Substantia nigra (tissue), 51 donors: ENCODE measurements at places on chromosomes 6 and 20.

GRCh38 chr6:169099411-169100202 lies 154.0 kb downstream of the THBS2 start:
- DNase-seq = no peak

DNA sequence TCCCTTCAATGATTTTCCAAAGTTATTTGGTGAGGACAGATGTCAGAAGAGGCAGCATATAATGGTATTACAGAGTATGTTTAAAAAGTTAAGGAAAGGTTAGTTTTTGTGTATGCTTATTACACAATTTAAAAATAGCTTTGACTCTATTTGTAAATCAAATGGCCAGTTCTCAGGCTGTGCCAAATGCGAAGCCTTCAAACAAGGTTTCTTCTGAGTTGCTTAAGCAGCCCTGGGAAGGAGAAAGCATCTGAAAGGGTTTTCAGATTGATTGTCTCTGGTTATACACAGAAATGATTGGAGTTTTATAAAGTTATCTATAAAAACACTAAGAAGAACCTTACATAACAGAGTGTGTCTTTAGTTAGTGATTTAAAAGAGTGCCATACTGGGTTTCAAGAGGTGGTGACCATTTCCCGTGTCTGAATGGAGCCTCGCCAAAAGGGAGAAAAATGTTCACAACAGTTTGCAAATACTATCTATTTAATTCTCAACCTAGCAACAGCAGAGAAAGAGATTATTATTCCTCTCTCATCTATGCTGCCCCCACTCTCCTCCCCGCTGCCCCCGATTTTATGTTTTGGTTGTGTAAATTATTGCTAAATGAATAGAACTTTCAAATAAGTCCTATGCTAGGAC lies 16.7 kb downstream of the CD109 start:
- DNase-seq = no peak

- no peak for DNase-seq
Measured at GRCh38 chr20:10472871-10473270, 37.8 kb downstream of the SLX4IP start.

- DNase-seq = no peak
Measured at GRCh38 chr6:132714160-132714559, 305 bp upstream of the VNN1 start.

DNA sequence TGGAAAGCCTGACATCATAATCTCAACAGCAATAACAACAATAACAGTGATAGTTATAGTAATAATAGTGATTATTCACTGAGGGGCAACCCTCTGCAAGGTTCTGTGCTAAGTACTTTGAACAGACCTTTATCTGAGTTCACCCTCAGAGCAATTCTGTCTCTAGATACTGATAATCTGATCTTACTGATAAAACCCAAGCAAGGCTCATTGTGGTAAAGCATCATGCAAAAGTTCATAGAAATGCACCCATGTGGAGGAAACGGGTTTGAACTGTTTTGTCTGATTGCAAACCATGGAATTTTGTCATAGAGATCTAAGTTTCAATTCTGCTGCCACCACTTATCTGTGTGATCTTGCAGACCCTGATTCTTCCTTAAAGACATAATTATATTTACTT lies 1.3 kb upstream of the KIAA0408 start:
- DNase-seq = no peak

- DNase-seq = no peak
Measured at GRCh38 chr6:136706430-136706829, 85.8 kb downstream of the MAP3K5 start.

DNA sequence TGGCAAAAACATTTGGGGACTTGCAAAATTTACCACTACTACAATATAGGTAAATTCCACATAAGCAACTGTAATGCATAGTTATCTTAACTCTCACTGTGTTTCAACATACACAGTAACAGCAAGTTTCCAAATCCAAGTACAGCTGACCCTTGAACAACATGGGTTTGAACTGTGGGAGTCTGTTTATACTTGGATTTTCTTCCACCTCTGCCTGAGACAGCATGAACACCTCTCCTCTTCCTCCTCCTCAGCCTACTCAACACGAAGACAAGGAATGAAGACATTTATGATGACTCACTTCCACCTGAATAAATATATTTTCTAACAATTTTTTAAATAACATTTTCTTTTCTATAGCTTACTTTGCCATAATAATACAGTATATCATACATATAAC lies 25.6 kb downstream of the MAN1A1 start:
- DNase-seq = no peak

GRCh38 chr6:155487371-155488130 lies 31.9 kb upstream of the NOX3 start:
- DNase-seq = no peak

GRCh38 chr20:63326314-63327230 lies 33.6 kb downstream of the COL20A1 start:
- DNase-seq = no peak

GRCh38 chr6:168951217-168951616 lies 302.4 kb downstream of the THBS2 start:
- no peak for DNase-seq

- DNase-seq = no peak
Measured at GRCh38 chr20:48708630-48709029, 119.2 kb downstream of the PREX1 start.

DNA sequence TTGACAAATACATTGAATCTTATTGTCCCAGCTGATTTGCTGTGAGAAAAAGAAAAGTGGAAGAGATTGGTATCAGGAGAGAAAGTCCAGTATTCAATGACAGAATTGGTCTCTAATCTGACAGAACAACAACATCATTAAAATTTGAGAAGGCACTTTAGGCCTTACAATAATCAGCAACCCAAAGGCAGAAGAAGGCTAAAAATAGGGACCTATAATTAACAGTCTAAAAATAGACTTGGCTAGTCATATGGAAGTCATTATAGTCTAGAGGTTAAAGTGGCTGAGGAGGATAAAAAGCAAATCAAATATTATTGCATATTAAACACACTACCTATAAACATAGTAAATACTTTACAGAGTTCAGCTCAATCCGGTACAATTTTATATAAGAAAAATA lies 393.6 kb upstream of the JAG1 start:
- no peak for DNase-seq

DNA sequence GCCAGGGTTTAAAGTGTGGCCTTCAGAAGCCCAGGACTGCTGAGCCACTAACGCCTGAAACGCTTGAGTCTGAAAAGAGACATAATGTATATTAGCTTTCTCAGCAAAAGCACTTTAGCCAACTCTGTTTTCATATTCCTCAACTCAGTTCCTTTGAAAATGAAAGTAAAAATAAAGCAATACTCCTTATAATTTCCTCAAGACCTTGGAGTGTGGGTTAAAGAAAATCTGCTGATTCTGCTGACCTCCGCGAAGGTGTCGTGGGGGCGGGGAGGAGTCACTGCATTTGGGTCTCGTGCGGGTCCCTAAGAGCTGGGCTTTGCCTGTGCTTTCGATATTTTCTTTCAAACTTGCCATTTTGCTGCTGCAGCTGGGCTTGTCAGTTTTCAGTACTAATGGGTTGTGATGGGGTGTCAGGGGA lies 142.2 kb upstream of the ARID1B start:
- DNase-seq = no peak

- no peak for DNase-seq
Measured at GRCh38 chr20:53793783-53794383, 200.2 kb upstream of the ZNF217 start.

DNA sequence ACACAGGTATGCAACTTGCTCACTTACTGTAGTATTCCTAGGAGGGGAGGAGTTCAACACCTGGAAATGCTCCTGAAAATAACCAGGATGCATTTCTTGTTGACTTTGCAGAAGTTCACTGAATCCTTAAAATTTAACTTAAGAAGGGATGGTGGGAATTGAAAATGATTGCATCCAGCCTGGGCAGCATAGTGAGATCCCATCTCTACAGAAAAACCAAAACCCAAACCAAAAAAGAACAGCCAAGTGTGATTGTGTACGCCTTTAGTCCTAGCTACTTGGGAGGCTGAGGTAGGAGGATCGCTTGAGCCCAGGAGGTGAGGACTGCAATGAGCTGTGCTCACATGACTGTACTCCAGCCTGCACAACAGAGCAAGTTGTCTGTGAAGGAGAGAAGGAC lies 1.7 kb downstream of the DNAH8 start:
- DNase-seq = no peak

- DNase-seq = no peak
Measured at GRCh38 chr6:136614994-136615393, 64.8 kb upstream of the MAP7 start.

- DNase-seq = peak; percentile 41
Measured at GRCh38 chr6:125858427-125859320, 67.9 kb downstream of the NCOA7 start.

DNA sequence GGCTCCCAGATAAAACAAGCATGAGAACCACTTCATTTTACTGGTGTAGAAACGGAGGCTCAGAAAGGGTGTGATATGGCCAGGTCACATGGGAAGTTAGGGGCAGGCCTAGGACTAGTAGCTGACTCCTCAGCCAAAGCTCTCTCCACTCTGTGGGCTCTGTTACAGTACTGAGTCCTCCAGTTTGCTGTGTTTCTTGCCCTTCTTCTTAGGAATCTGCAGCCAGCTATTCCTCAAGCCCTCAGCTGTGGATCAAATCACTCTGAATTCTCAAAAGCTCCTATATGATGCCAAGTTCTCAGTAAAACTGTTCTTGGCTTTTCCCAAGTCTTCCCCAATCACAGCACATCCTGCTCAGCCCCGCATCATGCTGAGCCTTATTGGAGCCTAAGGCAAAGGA lies 42.5 kb upstream of the ADGRF1 start:
- no peak for DNase-seq

- DNase-seq = no peak
Measured at GRCh38 chr6:157401734-157402338, 20.8 kb downstream of the ZDHHC14 start.

GRCh38 chr6:25902071-25902470 lies 28.0 kb upstream of the SLC17A3 start:
- DNase-seq = no peak

DNA sequence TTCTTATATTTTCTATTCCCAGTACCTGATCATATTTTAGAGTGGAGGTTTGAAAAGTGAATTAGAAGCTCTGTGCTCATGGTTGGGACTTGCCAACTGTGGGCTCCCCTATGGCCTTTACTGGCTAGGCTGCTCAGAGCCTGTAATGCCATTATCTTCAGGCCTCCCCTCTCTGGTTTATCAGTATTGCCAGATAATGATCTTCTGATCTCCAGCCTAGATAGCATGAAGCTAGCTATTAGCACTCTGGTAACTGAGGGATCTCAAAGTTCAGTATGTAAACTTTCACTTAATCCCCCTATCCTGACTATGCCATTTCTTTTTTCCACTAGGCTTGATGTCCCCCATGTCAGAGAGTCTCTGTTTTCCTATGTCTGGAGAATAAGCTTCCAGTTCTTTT lies 393.7 kb upstream of the CITED2 start:
- no peak for DNase-seq

DNA sequence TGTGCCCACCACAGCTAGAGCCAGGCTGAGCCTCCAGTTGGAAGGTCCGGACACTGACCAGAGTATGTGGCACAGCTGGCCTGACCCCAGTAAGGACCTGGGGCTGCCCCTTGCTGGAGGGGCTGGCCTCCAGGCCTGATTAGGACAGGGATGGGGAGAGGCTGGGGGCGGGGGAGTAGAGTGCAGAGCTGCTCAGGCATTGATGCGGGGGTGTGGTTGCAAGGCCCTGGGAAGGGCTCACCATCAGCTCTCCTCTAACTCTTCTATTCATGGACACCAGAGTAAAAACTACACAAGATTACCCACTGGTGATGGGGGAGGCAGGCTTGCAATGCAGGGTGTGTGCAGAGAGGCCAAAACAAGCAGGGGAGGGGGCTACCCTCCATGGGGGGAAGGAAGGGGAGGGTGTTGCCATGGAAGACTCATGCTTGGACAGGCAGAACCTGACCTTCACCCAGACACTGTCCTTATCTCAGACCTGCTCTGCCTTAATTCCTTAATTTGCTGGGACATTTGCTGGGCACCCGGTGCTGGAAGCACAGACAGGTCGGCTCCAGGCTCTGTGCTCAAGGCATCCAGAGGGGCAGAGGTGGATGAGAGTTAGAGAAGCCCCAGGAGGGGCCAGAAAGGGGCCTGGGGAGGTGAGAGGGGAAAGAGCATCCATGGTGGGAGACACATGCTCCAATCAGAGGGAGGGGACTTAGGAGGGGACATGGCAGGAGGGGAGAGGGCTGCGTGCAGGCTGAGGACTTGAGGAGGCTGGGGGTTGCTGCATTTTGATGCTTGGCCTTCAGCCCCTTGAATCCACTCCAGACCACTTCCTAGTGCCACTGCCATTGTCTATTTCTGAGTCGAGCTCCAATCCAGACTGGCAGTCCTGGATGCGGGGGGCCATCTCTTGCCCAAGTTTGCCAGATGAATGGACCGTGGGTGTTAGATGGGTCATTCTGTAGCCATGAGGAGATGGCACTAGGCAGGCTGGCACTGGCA lies 7.6 kb upstream of the EMILIN3 start:
- DNase-seq = no peak

GRCh38 chr6:120279466-120280167 lies 930.1 kb upstream of the MAN1A1 start:
- DNase-seq = no peak

GRCh38 chr6:89950879-89951391 lies 56.7 kb downstream of the GJA10 start:
- no peak for DNase-seq

DNA sequence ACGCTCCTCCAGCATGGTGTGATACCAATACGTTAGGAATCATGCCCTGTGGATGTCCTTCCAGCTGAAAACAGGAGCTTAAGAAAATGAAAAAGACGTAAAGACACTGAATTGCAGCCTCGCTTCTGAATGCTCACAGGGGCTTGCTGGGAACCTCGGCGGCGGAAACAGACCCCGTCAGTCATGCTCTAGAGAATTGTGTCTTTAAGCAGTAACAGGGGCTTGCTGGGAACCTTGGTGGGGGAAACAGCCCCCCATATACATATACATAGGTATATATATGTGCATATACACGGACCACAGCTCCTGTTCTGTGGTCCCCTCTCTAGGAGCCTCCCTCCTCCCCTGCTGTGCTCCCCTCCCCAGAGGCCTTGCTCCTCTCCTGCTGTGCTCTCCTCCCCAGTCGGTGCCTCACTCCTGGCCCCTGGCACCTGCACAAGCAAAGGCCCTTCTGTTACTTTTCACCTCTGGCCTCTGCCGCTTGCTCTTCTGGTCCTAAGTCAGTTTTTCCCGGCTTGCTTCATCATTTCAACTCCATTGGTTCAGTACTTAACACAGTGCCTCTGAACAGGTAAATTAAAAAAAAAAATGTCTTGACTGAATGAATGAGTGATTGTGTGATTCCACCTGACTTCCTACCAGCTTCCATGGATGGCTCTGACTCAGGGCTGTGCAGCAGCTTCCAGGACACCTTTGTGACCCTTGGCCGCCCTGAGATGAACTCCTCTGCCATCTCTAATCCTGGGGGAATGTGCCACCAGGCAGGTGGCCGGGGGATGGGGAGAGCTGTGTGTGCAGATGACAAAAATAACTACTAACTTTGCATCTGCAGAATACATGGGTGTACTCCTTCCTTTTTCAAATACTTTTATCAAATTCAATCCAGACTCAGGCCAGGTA lies 246.1 kb downstream of the SMOC2 start:
- DNase-seq = no peak

- DNase-seq = no peak
Measured at GRCh38 chr20:58188527-58188926, 39.9 kb downstream of the ANKRD60 start.

GRCh38 chr6:158832026-158832425 lies 12.9 kb upstream of the EZR start:
- no peak for DNase-seq
